Activated CD8-positive, alpha-beta memory T cell treated with anti-CD3 and anti-CD28 coated beads for 1 hour (primary cell): ENCODE measurements at places on chromosomes 12 and 14.

GRCh38 chr14:60178164-60178563 lies 13.0 kb upstream of the DHRS7 start:
- DNase-seq: no peak

DNA sequence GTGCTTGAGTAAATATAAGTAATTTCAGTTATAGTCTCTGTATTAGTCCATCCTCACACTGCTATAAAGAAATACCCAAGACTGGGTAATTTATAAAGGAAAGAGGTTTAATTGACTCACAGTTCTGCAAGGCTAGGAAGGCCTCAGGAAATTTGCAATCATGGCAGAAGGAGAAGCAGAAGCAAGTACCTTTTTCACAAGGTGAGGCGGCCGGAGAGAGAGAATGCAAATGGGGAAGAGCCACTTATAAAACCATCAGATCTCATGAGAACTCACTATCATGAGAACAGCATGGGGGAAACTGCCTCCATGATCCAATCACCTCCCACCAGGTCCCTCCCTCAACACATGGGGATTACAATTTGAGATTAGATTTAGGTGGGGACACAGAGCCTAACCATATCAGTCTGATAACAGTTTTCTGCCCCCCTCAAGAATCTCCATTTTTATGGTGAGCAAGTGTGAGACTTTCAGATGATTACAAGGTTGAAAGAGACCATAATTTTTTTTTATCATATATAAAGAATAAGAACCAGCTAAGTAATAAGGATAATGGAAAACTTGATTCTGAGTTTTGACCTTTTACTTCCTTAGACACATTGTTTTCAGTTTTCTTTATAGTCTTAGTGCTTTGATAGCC lies 35.6 kb downstream of the LEMD3 start:
- no peak for DNase-seq

DNA sequence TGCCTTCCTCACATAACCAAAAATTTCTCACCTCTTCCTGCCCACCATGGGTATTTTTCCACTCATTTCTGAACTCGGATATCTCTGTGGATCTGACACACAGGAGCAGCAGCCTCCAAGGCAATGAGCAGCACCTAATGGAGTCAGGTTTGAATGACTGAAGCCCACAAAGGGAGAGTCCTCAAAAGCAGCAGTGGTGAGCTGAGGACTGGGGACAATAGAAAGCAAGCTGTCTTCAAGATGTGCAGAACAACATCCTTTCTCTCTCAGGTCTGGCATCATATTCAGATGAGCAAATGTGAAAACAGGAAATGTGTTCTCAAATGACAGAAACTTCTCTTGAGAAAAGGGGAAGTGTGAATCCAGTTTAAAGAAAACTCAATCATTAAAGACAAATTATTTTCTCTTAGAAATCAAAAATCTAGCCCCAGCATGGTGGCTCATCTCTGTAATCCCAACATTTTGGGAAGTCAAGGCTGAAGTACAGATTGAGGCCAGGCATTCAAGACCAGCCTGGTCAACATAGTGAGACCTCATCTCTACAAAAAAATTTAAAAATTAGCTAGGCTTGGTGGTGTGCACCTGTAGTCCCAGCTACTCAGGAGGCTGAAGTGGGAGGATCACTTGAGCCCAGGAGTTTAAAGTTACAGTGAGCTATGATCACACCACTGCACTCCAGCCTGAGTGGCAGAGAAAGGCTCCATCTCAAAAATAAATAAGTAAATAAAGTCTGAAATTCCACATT lies 54.2 kb downstream of the C12orf42 start:
- DNase-seq: no peak

- no peak for DNase-seq
These were observed 241.6 kb downstream of the TMEM132D start for GRCh38 chr12:129662234-129662633.

- DNase-seq: no peak
These were observed 45.8 kb downstream of the SINHCAF start for GRCh38 chr12:31280183-31280582.

DNA sequence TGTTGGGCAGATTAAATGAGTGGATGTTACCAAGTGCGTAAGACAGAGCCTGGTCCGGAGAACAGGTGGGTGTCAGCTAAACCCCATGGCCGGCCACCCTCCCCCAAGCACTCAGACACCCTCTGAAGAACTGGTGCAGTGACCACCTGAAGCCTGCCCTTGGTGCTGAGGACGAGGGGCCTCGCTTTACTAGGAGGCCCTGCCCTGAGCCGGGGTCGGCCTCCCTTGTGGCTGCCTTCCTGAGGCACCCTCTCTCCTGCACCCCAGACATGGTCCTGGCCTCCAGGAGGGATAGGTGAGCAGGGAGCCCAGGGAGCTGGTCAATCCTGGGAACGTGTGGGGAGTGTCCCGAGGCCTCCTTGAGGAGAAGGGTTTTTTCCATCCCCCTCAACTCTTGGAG lies 4.9 kb upstream of the KIF26A start:
- DNase-seq: no peak

DNA sequence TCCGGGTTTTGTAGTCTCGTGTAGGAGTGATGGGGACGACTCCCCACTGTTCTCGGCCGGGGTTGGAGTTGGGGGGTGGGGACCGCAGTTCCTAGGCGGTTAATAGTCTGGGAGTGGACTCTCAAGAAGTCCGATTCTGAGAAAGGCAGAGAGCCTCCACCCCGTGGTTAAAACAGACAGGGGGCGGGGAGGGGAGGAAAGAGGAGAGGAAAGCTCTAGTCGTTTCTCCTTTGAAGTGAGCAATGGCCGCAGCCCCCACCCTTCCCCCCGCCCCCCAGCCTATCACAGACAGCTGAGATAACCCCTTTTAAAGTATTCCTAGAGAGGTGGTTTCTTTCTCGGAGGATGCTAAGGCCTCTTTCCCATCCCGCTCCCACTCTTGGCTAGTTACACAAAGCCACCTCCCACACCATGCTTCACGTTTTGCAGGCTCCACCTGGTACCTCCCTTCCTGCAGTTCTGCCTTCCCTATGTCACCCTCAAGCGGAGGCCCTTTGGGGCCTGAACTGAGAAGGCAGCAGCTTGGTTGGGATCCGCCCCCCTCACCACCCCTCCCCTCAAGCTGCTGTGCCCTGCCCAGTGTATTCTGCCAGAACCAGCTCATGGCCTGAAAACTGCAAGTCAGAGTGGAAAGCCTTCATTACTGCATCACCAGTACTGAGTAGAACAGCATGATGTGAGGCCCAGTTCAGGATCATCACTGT lies 853 bp downstream of the USP5 start:
- no peak for DNase-seq

- no peak for DNase-seq
These were observed 170.7 kb downstream of the ESRRB start for GRCh38 chr14:76546426-76547221.
